Hematopoietic multipotent progenitor cell treated with erythropoietin and hydrocortisone succinate and interleukin-3 and kit ligand, for 4 days (in vitro differentiated cells): ENCODE measurements at places on chromosomes 5 and 9.

DNA sequence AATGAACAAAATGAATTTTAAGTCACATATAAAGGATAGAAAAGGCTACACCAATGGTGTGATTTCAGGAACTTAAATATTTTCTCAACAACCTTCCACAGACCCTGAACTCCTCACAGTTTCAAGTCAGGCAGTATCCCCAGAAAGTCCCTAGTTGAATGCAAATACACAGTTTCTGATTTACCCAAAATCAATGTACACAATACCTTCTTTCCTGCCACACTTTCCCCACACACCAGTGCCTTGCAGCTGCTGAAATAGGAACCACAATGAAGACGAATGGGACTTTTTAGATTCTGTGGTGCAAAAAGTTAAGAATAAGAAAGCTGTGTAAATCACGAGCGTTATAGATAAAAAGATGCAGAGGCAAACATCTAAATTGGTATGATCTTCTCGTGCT is 552.4 kb upstream of the MEF2C start:
- no peak for DNase-seq

DNA sequence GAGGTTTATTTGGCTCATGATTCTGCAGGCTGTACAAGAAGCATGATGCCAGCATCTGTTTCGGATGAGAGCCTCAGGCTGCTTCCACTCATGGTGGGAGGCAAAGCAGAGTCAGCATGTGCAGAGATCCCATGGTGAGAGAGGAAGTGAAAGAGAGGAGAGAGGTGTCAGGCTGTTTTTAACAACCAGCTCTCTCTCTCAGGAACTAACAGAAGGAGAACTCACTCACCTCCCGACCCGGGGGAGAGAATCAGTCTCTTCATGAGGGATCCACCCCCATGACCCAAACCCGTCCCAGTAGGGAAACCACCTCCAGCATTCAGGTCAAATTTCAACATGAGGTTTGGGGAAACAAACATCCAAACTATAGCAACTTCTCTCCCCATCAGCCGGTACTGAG is 187.7 kb downstream of the ENC1 start:
- DNase-seq, result no peak

DNA sequence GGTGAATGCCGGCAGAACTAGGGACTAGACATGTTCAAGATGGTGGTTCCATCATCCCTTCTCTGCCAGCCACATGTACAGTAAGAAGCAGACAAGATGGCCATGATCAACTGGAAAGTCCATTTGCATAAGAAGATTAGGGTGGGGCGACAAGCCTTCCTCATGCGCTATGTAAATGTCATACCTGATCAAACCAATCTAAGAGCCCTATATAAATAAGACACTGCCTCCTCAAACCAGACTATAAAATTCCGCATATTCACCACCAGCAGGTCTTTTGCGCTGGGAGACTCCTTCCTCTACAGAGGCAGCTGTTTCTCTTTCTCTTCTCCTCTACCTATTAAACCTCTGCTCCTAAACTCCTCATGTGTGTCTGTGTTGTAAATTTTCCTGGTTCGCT is 53.8 kb downstream of the TIMD4 start:
- no peak for DNase-seq

- DNase-seq, result no peak
Observed at GRCh38 chr5:104327801-104328200, 765.2 kb upstream of the NUDT12 start.

- no peak for DNase-seq
Observed at GRCh38 chr5:154278908-154279307, 88.4 kb downstream of the GALNT10 start.
